Right lobe of liver (tissue), 6 donors: ENCODE measurements at places on chromosomes 5 and 9. TPM values are rescaled to one million over a fixed set of nuclear protein-coding genes. Genes with fewer than 3 reads are reported as not detected.

The ROPN1L gene
- not detected for total RNA-seq

The PCDHB3 gene
- total RNA-seq: not detected

The GABBR2 gene
- total RNA-seq: not detected

The ARHGEF37 gene
- total RNA-seq: 2.4 TPM

The ACTBL2 gene
- total RNA-seq: not detected

The GNA14 gene
- total RNA-seq: 2.5 TPM

The HEMGN gene
- total RNA-seq: 0.09 TPM

DNA sequence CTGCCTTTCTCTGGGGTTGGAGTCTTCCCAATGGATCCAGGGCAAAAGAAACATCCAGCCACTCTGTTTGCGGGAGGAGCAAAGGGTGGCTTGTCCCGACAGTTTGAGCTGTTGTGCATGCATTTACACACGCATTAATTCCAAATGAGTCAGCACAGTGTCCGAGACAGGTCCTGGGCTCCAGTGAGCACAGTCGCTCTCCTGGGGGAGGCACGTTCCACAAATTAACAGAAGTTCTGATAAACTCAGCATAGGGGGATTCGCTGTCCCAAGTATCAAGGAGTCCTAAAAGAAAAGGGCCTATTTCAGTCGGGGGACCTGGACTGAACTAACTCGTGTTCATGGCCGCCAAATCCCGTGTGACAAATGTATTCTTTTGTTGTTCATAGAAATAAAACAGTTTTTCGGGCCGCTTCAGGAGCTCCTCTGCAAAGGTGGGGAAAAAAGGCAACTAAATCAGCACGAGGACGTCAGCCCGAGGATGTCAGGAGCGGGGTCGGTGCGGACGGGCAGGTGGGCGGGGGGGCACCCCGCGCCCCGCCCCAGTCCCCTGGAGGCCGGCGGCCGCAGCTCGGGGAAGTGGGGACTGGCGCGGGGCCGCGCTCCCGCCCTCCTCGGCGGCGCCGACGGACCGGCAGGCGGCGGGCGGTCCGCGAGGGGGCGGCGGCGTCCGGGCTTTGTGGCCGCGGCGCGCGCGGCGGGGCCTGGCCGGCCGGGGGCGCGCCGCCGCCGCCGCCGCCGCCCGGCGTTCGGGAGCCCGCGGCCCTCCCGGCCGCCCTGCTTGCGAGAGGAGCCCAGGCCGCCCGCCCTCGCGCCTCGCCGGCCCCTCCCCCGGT is at the start of gene MSANTD3:
TSS of gene MSANTD3 (plus strand) at position 614 of the 836 bp plus-strand sequence. CDS start 14,796 bp downstream, outside the sequence.
- peak within 1 kb of the TSS; percentile 92 for H3K27ac ChIP-seq
- H3K27me3 ChIP-seq: no peaks in the 10 kb centered on the region
- peak within 1 kb of the TSS; percentile 64 for H3K4me3 ChIP-seq
- H3K36me3 ChIP-seq: no peaks in the 10 kb centered on the region
- peak; percentile 80 for DNase-seq
- H3K4me1 ChIP-seq: peaks cover 13% of the 10 kb centered on the region

DNA sequence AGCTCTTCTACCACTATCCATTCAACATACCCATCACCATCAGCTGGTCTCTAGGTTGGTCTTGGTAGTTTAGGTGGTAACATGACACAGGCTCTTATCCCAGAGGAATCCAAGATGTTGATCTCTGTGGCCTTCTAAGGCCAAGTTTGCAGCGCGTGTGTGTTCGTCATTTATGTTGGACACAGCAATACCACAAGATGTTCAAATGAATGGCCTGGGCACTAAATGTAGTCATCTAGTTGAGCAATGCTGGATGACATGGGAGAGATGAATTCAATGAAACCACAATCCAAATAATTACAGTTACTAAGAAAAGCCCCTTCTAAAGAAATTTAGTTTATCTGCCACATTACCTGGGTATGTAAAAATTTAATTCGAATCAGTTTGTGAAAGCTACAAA is 292.4 kb downstream of the MRPS30 start:
- no peak overlapping the region for H3K27ac ChIP-seq
- H3K36me3 ChIP-seq: no peaks in the 10 kb centered on the region
- no peak for DNase-seq
- no peaks in the 10 kb centered on the region for H3K27me3 ChIP-seq
- H3K4me3 ChIP-seq: no peak overlapping the region
- H3K4me1 ChIP-seq: no peaks in the 10 kb centered on the region

DNA sequence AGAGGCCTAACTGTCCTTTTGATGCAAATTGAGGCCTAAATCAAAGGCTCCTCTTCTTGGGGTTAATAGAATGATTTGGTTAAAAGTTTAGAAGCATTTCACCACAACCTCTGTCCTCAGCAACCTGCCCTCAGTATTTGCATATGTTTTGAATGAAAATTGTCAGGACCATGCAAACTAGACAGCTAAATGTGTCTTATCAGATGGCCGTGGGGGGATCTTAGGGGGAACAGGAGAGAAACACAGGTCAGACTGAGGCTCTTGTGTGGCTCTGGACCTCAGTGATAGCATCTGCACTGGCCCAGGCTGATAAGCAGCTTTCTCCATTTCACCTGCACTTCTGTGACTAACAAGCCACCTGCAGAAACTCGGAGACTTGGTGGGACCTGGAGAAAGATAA is 49.0 kb downstream of the FOXI1 start:
- H3K27me3 ChIP-seq: no peaks in the 10 kb centered on the region
- H3K36me3 ChIP-seq: no peaks in the 10 kb centered on the region
- H3K4me3 ChIP-seq: no peak overlapping the region
- no peaks in the 10 kb centered on the region for H3K4me1 ChIP-seq
- H3K27ac ChIP-seq: no peak overlapping the region
- no peak for DNase-seq

DNA sequence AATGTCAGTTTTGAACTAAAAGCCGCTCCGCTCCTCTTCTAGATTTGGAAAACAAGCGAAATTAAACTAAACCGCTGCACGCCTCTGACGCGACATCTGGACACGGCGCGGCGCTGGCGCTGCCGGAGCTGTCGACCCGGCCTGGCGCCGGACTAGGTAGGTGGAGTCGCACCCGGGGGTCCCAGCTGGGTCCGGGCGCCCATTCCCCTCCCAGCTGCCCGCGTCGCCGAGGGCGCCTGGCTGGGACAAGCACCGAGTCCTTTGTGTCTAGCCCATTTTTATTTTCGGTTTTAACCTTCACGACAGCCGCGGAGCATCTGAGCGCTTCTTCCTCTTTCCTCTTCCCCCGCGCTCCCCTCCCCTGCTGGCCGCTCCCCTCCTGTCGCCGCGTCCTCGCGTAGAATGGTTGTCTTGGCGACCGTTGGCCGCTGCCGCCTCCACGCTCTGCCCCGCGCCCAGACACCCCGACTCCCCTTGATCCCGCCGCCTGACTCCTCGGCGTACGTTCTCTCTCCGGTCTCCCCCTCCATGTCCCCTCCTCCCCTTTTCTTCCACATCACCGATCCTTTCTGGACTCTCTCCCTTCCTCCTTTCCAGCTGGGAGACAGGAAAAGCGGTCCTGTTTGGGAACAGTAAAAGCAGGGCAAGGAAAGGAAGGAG is 545 bp downstream of the CDKN2B-AS1 start:
- no peaks in the 10 kb centered on the region for H3K27me3 ChIP-seq
- peak overlapping the region; percentile 62 for H3K27ac ChIP-seq
- no peaks in the 10 kb centered on the region for H3K36me3 ChIP-seq
- H3K4me3 ChIP-seq: peak overlapping the region; percentile 84

- H3K4me1 ChIP-seq: no peaks in the 10 kb centered on the region
- H3K4me3 ChIP-seq: no peak overlapping the region
- no peak overlapping the region for H3K27ac ChIP-seq
- no peaks in the 10 kb centered on the region for H3K36me3 ChIP-seq
- no peak for DNase-seq
- no peaks in the 10 kb centered on the region for H3K27me3 ChIP-seq
These were observed 59.3 kb downstream of the RGS3 start for GRCh38 chr9:113522858-113523257.

GRCh38 chr9:99235069-99235468 is 13.0 kb downstream of the SEC61B start:
- no peak for DNase-seq
- no peaks in the 10 kb centered on the region for H3K27me3 ChIP-seq
- no peaks in the 10 kb centered on the region for H3K4me1 ChIP-seq
- peaks cover 6% of the 10 kb centered on the region for H3K36me3 ChIP-seq
- H3K4me3 ChIP-seq: no peak overlapping the region
- no peak overlapping the region for H3K27ac ChIP-seq

- H3K36me3 ChIP-seq: no peaks in the 10 kb centered on the region
- DNase-seq: no peak
- H3K4me1 ChIP-seq: peaks cover 10% of the 10 kb centered on the region
- peak overlapping the region; percentile 43 for H3K4me3 ChIP-seq
- H3K27me3 ChIP-seq: no peaks in the 10 kb centered on the region
These were observed 12.6 kb downstream of the IRX2 start for GRCh38 chr5:2738700-2739359.

DNA sequence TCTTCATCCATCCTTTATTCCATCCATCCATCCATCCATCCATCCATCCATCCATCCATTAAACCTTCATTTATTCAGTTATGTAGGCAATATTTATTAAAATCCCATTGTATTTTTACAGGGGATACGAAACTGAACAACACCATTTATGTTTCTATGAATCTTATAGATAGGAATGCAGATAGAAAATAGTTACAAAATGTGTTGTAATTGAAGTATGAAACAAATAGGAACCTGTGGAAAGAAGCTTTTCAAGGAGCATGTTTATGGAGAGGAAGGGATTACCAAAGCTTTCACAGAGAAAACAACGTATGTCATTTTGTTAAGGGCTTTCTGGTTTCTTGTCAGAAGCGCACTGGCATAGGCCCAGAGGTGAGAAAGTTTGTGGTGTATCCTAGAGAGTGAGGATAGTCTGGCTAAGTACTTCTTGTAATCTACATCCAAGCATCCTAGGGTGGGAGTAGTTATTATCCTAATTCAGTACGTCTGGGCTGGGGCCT is 184.0 kb downstream of the CNTLN start:
- H3K27me3 ChIP-seq: no peaks in the 10 kb centered on the region
- DNase-seq: no peak
- no peak overlapping the region for H3K27ac ChIP-seq
- H3K4me3 ChIP-seq: no peak overlapping the region

GRCh38 chr5:174521449-174521848 is 202.9 kb upstream of the MSX2 start:
- H3K4me1 ChIP-seq: no peaks in the 10 kb centered on the region
- H3K36me3 ChIP-seq: no peaks in the 10 kb centered on the region
- H3K27me3 ChIP-seq: no peaks in the 10 kb centered on the region
- no peak for DNase-seq
- no peak overlapping the region for H3K27ac ChIP-seq

GRCh38 chr5:179923436-179923835 is 15.7 kb upstream of the TBC1D9B start:
- H3K27me3 ChIP-seq: no peaks in the 10 kb centered on the region
- no peaks in the 10 kb centered on the region for H3K36me3 ChIP-seq
- H3K4me1 ChIP-seq: no peaks in the 10 kb centered on the region
- no peak overlapping the region for H3K27ac ChIP-seq

- no peaks in the 10 kb centered on the region for H3K4me1 ChIP-seq
- DNase-seq: no peak
- no peak overlapping the region for H3K4me3 ChIP-seq
These were observed 16.6 kb downstream of the IER5L start for GRCh38 chr9:129161534-129161837.

- H3K27ac ChIP-seq: peak overlapping the region; percentile 99
- H3K4me3 ChIP-seq: peak overlapping the region; percentile 86
- H3K4me1 ChIP-seq: no peaks in the 10 kb centered on the region
- DNase-seq: no peak
These were observed 668 bp downstream of the ETF1 start for GRCh38 chr5:138542180-138542955.
